ENCODE measurements at places on chromosomes 16 and 17. TPM values are rescaled to one million over a fixed set of nuclear protein-coding genes. Genes with fewer than 3 reads are reported as not detected.

The ADAP2 gene
- total RNA-seq = not detected

The KCNH4 gene
- not detected for total RNA-seq

The CCL7 gene
- not detected for total RNA-seq

The CACNG1 gene
- total RNA-seq = not detected

The NRN1L gene
- total RNA-seq = not detected

The LRRC37A gene
- 2.7 TPM for total RNA-seq

The ARHGAP44 gene
- total RNA-seq = 4.7 TPM

The SLC22A31 gene
- total RNA-seq = 2.7 TPM

The PLA2G10 gene
- 4.6 TPM for total RNA-seq

The ZNHIT3 gene
- 27.4 TPM for total RNA-seq

The FAM20A gene
- total RNA-seq = not detected

The MT1G gene
- 174 TPM for total RNA-seq

The CYTH1 gene
- total RNA-seq = 137 TPM

The SLC12A3 gene
- total RNA-seq = not detected

The TLCD2 gene
- 8.1 TPM for total RNA-seq

The MIF4GD gene
- 12.5 TPM for total RNA-seq

The ODAD4 gene
- total RNA-seq = not detected

The PRSS53 gene
- 5.3 TPM for total RNA-seq
